ENCODE measurements at places on chromosomes 16 and 17.

DNA sequence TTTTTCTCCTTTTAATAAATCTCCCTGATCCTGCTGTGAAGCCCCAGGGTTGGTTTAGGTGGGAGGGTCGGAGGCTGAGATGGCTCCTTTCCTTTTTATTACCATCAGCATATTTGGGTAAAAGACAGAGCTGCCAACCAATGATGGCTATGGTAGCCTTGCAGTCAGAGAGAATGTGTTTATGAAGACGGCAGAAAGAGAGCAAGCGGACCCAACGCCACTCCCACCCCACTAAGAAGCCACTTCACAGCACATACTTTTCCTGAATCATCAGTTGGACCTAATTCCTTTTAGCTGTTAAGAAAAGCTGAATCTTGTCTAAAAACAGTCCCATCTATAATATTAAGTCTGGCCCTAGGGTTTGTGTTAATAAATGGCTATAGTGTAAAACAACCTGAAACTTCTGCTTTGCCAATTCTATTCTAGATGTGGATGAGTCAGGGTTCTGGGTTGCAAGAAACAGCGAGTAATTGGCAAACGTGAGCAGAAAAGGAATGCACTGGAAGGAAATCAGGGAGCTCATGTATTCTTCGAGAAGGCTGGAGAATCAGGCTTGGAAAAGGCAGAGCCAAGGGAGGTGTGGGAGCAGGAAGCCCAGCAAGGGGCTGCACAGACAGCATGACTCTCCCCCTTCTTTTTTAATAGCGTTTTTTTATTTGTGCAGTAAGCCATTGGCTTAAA lies 34.0 kb upstream of the PRKCA start:
- DNase-seq = no peak

GRCh38 chr16:76932541-76933211 lies 258.3 kb upstream of the MON1B start:
- DNase-seq = no peak

DNA sequence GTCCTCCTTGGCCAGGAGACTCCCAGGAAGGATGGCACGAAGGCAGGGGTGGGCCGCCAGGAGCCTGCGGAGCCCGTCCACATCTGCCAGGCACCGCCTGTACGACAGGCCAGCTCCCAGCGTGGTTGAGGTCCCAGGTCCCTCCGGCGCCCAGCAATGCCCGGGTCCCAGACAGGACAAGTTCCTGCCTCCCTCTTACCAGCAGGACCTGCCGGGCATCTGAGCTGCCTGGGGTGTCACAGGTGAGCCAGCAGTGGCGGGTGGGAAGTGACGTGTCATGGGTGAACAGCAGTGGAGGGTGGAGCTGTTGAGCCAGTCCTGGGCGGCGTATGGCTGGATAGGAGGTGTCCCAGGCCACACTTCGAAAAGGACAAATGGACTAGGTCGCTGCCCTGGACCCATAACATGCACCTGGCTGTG lies 15.7 kb upstream of the BAHCC1 start:
- no peak for DNase-seq

DNA sequence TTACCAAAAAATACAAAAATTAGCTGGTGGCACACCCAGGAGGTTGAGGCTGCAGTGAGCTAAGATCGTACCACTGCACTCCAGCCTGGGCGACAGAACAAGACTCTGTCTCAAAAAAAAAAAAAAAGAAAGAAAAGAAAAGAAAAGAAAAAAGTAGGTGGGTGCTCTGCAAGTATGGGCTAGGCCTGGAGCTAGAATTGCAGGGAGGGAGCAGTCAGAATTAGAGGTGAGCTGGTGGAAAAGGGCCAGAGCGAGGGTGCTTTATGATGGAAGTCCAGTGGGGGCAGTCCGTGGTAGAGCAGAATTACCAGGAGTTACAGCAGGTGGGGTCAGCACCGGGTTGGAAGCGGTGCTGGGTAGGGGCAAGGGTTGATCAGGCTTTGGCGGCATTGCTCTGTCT lies 57.0 kb upstream of the KDM6B start:
- no peak for DNase-seq

DNA sequence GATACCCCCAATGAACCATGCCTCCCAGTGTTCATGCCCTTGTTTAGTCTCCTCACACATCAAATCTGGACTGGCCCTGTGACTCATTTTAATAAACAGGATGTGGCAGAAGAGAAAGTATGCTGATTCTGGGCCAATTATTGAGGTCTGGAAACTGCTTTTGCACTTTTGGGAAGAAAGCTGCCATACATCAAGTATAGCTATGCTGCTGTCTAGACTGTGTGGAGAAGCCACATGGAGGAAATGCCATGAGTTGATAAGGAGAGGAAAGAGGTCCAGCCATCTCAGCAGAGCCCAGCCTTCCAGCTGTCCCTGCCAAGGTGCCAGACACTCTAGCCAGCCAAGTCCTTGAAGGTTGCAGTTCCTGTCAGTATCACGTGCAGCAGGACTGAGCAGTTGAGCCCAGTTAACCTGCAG lies 16.7 kb downstream of the RPRML start:
- DNase-seq = no peak

GRCh38 chr16:22126037-22126558 lies 33.8 kb downstream of the VWA3A start:
- DNase-seq = no peak

DNA sequence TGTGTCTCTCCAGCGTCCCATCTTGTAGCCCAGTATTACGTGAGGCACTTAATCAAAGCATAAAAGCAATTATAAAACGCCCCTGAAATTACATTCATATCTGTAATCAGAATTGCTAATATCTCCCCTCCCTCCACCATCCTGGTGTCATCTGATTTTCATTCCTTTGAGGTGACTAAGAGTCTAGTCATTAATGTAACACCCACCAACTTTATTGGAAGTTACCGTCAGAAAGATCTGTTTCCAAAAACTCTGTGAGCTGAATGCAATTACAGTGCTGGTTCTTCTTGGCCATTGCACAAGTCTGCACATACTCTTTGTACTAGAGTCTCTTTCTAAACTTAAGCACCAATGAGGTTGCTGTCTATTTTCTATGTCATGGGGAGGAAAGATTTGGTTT lies 12.5 kb upstream of the MAF start:
- DNase-seq = no peak

DNA sequence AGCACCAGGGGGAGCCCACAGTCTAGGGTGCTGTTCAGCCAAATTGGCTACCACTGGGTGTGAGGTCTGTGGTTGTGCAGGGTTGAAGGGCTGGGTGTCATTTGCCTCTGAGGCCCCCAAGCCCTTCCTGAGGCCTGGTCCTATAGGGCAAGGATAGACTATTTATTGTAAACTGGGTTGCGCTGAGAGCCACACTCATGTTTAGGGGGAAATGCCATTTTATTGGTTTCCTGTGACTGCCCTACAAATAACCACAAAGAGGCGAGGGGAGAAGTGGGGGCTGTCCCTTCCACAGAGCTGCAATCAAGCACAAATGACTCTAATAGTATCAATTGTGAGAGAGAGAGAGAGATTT lies 3.6 kb upstream of the ZCCHC14 start:
- no peak for DNase-seq

DNA sequence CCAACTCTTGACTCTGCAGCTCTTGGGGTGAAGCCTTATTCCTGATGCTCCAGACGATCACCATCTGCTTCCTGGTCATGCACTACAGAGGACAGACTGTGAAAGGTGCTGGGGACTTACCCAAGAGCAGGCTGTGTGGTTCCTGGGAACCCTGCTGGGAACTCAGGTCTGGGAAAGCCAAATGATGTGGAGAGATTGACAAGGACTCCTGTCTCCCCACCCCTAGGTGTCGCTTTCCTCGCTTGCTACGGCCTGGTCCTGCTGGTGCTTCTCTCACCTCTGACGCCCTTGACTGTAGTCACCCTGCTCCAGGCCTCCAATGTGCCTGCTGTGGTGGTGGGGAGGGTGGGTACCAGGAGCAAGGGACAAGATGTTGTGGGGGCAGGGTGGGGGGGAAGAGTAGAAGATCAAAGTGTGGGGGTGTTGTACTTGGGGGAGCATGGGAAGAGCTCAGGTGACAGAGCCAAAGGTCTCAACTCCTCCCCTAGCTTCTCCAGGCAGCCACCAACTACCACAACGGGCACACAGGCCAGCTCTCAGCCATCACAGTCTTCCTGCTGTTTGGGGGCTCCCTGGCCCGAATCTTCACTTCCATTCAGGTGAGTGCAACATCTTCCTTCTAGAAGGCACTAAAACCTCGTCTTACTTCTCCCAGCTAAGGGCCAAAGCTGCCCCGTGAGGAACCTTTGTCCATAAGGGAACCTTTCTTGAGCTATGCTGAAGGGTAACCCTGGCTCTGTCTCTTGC lies 3.0 kb downstream of the SOX15 start:
- DNase-seq = no peak

DNA sequence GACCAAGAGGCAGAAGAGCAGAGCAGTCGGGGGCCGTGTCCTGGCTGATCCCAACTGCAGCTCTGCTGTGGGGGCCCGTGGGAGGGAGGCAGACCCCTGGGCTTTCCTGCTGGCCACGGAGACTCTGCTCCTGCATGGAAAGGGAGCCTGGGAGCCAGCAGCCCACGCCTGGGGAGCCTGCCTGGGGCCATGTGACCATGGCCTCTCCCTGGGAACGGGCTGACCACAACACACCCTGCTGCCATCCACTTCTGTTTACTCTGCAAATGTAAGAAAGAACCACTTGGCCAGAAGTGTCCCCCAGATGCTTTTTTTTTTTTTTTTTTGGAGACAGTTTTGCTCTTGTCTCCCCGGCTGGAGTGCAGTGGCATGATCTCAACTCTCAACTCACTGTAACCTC lies 2.0 kb upstream of the TEDC2 start:
- DNase-seq = no peak

DNA sequence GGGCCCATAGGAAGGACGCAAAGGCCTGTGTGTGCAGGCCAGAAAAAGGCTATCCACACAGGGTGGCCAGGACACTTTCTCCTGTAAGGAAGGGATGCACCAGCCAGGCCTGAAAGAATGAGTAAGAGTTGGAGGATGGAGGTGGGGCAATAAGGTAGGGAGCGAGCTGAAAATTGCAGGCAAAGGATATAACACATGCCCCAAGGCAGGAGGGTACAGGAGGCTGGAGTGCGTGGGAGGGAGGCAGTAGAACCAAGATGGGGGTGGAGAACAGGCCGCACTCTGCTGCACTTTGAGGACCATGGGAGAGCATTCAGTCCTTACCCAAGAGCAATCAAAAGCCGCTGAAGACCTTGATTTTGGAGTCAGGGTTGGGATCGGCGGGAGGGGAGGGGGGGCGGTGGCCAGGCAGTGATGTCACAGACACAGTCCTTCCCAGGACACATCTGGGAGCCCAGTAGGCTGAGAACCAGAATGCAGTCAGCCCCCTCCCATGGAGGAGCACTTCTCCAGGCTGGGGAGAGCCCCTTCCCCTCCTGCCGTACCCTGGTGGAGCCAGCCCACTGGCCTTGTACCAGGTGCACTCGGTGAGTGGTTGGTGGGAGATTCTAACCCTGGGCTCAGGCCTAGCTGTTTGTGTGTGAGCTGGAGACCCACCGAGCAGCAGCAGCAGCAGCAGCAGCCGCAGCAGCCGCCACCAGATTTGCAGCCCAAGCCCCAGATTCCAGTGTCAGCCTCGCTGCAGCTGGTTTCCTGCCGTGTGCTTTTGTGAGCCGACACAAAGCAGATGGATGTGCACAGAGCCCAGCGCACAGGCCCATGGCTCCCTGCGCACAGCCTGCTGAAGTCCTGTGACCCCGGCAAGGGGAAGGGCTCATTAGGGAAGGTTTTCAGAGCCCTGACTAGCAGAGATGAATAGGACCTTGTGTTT lies 17.5 kb downstream of the ANKRD40 start:
- DNase-seq = no peak

DNA sequence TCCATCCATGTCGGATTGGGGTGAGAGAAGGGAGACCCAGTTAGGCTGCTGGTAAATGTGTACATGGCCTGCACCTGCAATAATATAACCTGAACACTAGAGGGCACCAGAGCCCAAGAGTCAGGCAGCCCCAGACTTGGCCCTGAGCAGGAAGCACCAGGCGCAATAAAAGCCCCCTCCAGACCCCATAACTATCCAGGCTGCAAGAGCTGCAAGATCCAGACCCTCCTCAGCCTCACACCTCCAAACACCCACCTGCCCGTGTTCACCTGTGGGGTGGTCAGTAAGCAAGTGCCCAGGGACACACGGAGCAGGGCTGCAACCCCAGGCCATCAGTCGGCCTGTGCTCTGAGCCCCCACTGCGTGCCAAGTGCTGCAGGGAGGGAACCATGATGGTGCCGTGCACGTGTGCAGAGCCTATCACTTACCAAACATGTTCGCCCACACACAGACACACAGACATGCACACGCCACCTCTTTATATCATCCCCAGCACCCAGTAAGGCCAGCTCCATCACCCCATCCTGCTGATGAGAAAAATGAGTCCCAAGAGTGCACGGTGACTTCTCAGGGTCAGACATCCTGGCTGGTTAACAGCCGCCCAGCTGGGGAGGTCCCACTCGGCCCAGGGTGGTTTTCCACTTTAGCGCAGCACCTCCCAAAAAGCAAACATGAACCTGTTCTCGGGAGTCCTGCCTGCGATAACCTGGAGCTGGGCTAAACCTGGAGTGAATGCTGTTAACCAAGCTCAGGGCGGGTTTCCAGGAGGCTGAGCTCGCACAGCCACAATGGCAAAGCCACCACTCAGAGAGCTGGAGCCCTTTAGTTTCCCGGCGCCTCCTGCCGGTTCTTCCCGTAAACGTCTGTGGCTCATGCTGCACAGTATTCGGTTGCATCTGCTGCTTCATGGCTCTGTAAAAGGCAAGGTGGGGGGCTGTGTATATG lies 439.8 kb downstream of the SOX9 start:
- peak; percentile 6 for DNase-seq
